ENCODE measurements at places on chromosomes 16 and 17.

DNA sequence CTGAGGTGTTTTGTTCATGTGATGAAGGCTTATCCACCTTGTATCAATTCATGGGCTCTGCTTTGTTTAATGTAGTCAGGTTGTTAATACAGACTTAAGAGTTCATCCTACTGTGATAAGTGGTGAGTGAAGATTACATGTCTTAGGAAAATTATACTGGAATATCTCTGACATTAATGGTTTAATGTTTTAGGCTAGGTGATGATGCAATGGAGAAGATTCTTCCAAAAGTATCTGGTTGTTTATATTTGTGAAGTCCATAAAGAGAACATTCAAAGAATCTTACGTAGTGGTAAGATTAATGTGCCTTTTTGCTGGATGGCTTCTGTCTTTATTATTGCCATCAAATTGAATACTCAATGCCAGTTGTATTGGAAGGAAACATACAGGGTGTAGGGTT lies 236.4 kb downstream of the BCAS3 start:
- DNase-seq = no peak

DNA sequence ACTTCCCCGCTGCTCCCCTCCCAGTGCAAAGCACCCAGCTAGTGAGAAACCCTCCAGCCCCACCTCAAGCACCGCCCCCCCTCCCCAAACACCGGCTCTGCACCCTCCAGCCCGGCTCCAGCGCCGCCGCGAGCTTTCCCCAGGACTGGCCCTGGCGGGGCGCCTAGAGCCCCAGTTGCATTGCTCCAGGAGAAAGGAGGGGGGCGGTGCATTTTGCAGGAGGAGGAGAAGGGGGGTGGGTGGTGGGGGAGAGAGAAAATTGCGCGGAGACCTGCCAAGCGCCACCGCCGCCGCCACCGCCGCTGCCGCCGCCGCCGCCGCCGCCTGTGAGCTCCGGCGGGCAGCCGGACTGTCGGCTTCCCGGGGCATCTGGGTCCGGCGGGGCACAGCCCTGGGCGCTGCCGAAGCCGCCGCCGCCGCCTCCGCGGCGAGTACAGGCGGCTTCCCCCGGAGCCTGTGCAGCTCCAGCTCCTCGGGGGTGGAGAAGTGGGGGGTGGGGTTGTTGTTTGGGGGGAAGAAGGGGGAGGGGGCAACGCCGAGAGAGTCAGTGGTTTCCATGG lies 333 bp upstream of the NOG start:
- peak; percentile 46 for DNase-seq

DNA sequence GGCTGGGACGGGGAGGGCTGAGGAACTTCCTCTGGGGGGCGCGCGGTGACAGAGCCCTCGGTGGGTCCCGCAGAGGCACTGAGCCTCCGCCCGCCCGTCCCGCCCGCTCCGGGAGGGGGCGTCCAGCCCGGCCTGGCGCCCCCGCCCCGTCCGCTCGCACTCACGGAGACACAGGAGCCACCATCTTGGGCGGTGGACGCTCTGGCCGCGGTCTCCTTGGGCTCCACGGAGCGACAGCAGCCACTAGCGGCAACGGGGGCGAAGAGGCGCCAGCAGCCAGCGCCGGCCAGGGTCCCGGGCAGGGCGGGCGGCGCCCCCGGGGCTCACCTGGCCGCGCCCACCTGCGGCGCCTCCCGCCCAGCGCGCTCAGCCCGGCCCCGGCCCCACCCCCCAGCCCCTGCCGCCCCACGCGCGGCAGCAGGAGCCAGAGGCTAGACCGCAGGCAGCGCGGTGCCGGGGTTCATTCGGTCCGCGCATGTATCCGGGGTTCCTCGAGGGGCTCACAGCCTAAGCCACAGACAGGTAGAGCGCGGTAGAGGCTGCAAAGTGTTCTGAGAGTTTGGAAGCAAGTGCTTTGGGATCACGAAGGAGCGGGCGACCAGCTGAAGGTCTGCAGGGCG lies at the start of gene C17orf113:
Gene C17orf113, minus strand, starts transcription at position 209 of the 620 bp plus-strand sequence. CDS start 7,225 bp downstream, outside the sequence.
- peak; percentile 47 for DNase-seq

- DNase-seq = no peak
These were observed 25.8 kb upstream of the KLHDC4 start for GRCh38 chr16:87791295-87792204.

GRCh38 chr16:66328282-66328681 lies 38.2 kb upstream of the CDH5 start:
- DNase-seq = no peak

GRCh38 chr17:7018331-7018964 lies 4.4 kb upstream of the BCL6B start:
- DNase-seq = no peak

DNA sequence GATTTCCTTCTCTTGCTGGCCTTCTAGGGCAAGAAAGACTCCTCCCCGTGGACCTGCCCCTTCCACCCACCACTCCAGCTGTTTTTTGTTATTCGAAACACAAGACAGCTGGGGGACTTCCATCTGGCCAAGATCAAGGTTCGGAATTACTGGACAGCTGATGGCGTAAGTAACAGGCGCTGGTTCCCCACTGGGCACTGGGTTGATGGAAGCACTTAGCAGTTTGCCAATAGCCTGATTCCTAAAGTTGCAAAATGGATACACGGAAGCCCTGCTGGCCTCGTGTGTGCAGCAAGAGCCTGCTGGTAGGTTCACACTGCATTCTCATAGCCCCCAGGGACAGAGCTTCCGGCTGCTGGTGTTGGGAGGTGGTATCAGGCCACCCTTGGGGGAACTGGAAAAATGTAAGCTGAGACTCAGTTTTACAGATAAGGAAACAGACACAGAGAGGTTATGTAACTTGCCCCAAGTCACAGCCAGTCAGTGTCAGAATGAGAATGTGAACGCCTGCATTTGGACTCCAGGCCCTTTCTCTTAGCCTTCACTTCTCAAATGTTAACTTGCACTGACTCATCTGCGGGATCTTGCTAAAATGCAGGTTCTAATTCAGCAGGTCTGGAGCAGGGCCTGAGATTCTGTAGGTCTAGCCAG lies 171.7 kb downstream of the KATNIP start:
- no peak for DNase-seq

DNA sequence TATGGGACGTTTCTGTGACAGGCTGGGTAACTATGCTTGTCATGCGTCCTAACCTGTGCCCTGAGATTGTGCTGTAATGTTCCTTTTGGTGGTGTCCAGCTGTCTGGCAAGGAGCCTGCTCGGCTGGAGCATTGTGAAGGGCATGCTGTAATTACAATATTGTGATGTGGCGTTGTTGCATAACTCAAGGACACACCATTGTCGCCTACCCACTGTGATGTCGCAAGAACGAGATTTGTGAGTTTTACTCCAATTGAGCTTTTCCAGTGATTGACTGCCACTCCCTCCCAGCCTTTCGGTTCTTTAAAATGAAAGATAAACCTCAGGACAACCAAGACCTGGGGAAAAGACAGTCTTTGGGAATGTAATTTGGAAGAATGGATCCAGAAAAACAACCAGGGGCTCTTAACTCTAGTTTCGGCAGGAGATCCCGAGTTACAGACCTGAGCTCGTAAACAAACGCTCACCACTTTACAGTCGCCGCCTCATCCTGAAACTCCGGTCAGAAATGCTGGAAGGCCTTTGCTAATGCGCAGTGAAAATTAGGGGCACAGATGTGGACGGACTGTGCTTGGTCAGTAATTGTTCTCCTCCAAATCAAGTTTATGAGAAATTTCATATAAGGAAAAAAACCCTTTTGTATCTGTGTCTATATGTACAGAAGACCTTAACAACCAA lies 1.3 kb downstream of the ZNF750 start:
- DNase-seq = no peak

DNA sequence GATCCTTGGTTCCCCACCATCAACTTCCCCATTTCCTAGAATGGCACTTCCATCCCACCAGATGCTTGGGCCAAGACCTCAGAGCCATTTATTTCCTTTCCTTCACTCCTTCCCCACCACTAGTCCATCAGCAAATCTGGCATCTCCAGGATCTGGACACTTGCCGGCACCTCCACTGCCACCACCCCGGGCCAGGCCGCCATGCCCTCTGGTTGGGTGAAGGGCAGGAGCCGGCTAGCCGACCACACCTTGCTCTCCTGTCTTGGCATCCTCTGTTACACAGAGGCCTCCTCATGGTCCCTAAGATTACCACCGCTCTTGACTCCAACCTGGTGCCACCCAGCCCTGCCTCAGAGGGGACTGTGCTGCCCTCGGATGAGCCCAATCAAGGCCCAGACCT lies 104.5 kb downstream of the RMI2 start:
- DNase-seq = no peak

DNA sequence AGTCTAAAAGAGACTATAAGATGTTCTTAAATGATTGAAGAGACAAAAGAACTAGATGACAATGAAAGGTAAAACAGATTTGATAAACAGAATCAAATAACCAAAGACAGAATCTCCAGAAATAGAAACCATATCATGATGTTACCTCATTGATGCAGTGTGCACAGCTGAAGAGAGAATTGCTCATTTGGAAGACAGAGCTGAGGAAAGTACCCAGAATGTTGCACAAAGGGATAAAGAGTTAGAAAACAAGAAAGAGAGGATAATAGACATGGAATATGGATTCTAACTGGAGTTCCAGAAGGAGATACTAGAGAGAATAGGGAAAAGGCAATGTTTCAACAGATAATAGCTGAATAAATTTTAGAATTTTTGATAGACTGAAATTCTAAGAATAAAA lies 47.9 kb downstream of the CYLD start:
- no peak for DNase-seq

GRCh38 chr17:29252101-29252791 lies 5.6 kb downstream of the CRYBA1 start:
- DNase-seq = no peak

DNA sequence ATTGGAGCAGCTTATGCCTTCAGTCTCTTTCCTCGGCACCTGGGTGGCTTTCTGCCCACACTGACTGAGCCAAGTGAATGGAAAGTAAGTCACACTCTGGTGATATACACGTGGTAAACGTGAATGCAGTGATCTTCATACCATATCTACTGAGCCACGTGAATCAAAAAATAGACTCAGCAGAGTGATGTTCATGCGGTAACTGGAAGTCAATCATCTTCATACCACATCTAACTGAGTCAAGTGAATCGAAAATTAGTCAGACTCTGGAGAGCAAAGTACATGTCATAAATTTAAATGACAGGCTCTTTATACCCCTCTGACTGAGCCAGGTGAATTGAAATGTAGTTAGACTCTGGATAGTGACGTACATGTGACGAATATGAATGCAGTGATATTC lies 47.1 kb upstream of the ARL4D start:
- DNase-seq = no peak

DNA sequence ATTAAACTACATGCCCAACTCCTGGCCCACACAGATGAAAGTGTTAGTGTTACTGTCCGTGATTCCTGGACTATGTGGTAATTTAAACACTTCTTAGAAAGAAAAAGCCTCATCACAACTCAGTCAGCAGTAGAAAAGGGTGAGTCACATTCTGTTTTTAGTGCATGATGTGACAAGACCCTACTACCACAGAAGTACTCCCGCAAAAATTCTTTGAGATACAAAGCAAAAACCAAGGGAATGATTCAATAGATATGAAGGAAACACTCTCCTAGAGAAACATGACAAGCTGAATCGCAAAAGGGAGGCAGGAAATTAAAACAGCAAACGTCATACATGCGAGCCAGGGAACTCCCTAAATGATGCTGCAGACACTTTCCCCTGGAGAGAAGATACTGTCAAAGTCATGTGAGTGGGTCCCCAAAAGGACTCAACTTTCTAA lies 14.4 kb downstream of the SNN start:
- no peak for DNase-seq

DNA sequence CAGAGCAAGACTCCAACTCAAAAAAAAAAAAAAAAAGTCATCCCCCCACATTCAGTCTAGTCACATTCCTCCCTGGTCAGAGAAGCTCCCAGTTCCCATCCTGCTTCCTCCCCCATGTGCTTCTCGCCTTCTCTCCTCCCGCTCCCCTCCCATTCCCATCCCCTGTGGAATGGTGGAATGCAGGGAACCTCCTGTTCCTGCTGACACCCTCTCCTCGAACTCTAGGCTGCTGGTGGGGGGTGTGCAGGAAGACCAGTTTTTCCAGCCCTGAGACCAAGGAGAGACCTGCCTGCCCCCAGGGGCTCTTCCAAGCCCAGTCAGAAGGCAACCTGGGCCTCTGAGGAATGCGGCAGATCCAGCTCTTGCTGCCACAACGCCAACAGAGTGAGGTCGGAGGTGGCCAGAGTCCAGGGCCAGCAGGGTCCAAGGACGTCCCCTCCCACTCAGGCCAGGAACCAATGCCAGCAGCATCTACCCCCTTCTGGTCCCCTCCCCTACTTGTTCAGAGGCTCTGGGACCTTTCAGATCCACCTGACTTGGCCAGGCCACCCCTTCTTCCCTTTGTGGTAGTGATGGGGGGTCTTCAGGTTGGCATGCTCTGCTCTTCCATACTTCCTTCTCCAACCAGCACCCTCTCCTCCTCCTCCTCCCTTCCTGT lies 39.3 kb upstream of the TAC4 start:
- no peak for DNase-seq

- DNase-seq = no peak
These were observed 25.0 kb upstream of the MAPK3 start for GRCh38 chr16:30147843-30148510.

DNA sequence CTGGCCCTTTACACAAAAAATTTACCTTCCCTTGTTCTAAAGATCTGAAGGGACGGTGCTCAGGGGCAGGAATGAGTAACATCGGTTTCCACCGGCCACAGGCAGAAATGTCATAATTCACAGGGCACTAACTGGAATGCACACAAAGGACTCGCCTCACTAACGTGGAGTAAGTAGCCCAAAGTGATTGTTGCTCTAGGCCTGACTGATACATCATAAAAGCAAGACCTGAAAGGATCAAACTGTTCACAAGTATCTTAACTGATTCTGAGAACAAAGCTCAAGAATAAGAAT lies 8.9 kb upstream of the TCF25 start:
- no peak for DNase-seq

DNA sequence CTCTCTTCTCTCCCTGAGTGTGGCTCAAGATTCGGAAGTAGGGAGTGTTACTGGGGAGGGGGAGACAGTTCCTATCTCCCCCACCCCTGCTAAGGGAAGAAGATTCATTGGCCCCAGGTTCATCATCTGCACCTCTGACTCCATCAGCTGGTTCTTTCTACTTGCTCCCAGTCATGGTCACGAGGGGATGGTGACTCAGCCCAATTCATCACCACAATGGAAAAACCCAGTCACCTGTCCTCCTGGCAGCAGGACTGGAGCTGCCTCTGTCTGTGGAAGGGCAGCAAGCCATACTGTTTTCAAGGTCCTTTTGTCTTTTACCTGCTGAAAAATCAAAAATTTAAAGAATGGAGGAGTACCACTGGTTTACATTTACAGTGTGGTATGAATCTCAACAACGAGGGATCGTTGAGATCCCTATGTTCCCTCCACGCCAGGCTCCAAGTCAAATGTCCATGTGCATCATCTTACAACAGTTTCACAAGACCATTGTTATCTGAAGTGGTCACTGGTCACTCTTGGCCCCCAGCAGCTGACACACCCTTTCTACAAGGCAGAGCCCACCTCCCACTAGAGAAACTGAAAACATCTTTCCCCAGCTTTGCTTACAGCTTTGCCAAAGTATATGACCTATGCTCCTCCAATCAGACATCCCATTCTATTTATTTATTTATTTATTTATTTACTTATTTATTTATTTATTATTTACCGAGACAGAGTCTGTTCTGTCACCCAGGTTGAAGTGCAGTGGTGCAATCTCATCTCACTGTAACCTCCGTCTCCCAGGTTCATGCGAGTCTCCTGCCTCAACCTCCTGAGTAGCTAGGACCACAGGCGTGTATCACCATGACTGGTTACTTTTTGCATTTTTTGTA lies 40.4 kb upstream of the NDRG4 start:
- DNase-seq = peak; percentile 63

Data from stimulated activated naive CD8-positive, alpha-beta T cell treated with anti-CD3 and anti-CD28 coated beads, Interleukin-15, amount 100 ng/mL, for 72 hours (primary cell).